NCI-H1436 treated with DMSO at 0.1 percent for 48 hours (cell line): ENCODE measurements at places on chromosomes 7 and 10.

DNA sequence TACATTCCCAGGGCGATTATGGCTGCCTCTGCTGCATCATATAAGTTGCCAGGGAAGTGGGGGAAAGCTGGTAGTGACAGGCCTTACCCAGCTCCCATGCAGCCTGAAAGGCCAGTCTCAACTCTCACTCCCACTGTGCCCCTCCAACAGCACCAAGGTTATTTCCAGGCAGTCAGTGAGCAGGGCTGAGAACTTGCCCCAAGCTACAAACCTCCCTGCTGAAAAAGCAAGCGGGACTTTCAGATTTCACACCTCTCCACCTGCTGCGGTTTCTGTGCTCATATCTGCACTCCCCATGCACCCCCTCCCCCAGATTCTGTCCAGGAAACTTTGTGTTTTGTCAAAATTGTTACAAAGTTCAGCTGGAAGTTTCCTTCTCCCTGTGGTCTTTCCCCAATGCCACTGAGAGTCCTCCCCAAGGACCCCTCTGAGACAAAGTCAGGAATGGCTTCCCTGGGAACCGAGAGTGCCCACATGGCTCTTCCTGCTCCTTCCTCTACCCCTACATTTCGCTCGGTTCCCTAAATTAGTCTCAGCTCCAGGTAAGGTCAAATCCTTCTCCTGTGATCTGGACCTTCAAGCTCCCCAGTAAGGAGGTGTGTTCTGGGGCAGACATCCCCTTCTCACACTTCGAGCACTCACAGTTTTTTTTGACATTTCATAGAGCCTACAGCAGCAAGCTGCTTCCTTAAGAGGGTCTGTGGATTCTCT is 25.3 kb upstream of the WNT2 start:
- DNase-seq: no peak

GRCh38 chr10:124285587-124286527 is 132.9 kb downstream of the OAT start:
- no peak for DNase-seq

GRCh38 chr10:13885238-13885990 is 298.6 kb downstream of the PRPF18 start:
- no peak for DNase-seq

DNA sequence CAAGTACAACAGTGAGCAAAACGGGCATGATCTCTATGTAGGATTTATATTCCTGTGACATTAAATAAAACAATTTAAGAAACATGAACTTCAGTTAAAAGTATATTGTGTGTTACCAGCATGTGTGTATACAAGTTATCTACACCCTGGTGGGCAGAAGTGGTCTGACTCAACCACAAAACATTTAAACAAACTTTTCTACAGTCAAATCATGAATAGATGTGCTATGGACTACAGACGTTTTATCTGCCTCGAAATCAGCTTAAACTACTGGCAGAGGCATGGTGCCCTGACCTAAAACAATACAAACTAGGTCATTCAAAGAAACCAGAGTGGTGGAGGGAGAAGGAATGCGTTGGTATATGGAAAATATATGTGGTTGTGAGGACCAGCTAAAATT is 3.6 kb downstream of the ARL3 start:
- DNase-seq: no peak

DNA sequence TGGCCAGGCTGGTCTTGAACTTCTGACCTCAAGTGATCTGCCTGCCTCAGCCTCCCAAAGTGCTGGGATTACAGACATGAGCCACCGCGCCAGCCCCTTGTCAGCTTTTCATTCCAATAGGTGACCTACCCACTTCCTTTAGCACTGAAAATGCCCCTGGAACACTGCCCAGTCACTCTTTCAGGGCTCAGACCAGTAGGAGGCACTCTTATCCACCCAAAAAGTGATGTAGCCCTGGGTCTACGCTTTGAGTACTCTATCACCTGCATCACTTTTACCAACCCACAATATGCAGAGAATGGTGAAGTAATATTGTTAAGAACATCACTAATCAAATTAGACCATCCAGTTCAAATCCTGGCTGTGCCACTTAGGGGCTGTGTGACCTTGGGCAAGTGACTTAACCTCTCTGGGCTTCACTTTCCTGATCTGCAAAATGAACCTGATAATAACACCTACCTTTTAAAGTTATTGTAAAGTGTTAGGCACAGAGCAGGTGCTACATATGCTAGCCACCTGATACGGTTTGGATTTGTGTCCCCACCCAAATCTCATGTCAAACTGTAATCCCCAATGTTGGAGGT is 5.2 kb downstream of the CALN1 start:
- no peak for DNase-seq

- DNase-seq: no peak
Measured at GRCh38 chr10:5978230-5978489, 817 bp upstream of the IL15RA start.

DNA sequence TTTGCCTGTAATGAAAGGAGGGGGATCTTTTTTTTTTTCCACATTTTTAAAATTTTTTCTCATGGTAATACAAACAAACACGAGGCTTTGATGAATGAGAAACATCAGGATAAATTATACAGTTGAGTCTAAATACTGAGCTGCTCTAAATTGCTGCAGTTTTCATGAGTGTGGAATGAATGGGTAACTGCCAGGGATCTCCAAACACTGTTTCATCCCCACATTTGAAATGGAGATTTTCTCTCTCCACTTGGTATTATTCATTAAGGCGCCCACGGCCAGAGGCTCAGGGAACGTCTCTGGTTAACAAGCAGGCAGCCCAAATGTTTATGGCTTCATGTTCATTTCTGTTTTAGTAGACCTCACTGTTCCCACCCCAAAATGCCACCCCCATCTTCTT is 717.1 kb downstream of the GRID1 start:
- DNase-seq: no peak
